ENCODE measurements at places on chromosomes 7 and 10.

GRCh38 chr10:103640436-103641181 lies 147.1 kb downstream of the NEURL1 start:
- DNase-seq: no peak

- no peak for DNase-seq
Measured at GRCh38 chr10:75048669-75049098, 62.8 kb upstream of the SAMD8 start.

DNA sequence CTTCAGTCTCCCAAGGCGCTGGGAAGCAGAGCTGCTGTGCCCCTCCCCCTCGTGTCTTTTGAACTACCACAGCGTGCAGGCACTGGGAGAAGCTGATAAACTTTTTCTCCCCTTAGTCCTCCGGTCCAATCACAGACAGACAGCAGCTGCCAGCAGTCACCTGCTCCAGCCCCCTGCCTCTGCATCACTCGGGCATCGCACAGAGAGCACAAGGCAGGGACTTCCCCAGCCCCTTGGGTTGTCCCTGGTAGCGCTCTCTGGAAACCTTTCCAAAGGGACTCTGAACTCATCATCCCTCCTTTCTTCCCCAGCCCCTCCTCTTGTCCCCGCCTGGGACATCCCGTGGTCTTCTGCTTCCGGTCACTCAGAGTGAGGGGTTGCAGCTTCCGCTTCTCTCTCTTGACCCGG lies 1.4 kb upstream of the NEUROG3 start:
- no peak for DNase-seq

DNA sequence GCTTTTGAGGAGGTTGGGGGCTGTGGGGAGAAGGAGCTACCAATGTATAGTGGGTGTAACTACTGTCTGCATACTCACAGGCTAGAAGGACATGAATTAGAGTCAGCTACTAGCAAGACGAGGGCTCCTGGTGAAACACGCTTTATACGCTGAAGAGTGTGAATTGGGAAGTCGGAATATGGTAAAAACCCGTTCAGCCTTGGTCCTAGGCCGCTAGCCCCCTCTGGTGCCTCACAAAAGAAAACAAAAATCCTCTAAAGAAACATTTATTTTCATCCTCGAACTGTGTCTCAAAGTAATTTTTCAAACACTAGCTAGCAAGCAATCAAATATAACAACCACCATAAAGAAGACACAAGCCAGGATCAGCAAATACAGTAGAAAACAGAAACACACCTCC lies 338.1 kb upstream of the SEMA3C start:
- no peak for DNase-seq

DNA sequence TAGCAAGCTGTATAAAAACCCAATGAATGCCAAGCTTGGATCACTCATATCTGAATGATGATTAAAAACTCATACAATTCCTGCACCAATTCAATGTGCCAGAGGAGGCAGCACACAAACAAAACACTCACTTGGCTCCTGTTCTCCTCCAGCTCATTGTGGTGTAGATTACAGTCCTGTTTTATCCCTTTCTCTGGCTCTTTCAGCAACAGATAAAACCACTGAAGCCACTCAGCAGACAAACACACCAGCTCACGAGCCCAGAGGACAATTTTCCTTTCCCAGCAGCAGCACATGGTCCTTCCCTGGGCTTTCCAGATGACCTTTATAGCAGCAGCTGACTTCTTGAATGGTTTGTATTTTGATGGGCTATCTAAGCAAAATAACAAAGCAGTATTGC lies 107.3 kb upstream of the STARD3NL start:
- DNase-seq: no peak

DNA sequence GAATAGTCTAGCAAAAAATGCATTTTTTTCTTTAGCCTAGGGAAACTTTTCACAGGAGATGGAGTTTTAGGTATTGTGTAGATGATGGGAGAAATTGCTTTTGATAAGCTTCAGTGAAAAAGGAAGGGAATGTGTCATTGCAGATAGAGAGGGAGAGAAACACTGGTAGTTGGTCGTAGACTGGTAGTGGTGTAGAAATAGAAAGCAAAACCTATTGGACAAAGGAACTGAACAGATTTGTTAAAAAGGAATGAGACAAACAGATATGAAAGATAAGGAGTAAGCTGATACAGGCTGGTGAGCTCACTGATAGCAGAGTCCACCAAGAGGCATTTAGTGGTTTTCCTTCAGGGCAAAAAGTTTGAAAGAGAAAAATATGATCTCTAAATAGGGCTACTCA lies 94.3 kb downstream of the ZEB1 start:
- DNase-seq: no peak

GRCh38 chr10:128820663-128821062 lies 646.4 kb upstream of the MGMT start:
- no peak for DNase-seq

- no peak for DNase-seq
Measured at GRCh38 chr10:46523119-46523961, 33.1 kb downstream of the GPRIN2 start.

- DNase-seq: no peak
Measured at GRCh38 chr7:154646126-154647013, 356.6 kb downstream of the PAXIP1 start.

DNA sequence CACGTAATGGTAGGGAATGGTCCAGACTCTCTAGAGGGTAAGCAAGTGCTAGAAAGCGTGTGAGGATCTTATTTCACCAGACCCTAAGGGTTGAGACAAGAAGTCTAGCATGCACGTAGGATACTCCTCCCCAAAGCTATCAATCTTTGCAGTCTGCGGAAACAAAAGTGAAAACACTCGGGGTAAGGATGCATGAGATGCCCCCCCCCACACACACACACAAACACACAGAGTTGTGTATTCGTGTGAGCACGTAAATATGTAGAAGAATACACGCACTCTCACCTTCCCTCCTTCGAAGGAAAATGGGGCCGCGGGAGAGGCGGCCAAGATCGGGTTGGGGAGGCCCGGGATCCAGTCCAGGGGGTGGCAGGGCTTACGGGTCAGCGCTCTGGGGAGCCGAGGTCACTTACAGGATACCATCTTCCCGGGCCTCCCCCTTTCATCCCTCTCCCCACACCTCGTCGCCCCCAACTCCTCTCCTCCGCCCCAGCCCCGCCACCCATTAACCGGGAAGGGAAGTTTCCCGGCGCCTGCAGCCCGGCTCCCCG lies 455 bp downstream of the CUL2 start:
- DNase-seq: no peak

- DNase-seq: no peak
Measured at GRCh38 chr7:141184532-141185190, 110.8 kb downstream of the TMEM178B start.

DNA sequence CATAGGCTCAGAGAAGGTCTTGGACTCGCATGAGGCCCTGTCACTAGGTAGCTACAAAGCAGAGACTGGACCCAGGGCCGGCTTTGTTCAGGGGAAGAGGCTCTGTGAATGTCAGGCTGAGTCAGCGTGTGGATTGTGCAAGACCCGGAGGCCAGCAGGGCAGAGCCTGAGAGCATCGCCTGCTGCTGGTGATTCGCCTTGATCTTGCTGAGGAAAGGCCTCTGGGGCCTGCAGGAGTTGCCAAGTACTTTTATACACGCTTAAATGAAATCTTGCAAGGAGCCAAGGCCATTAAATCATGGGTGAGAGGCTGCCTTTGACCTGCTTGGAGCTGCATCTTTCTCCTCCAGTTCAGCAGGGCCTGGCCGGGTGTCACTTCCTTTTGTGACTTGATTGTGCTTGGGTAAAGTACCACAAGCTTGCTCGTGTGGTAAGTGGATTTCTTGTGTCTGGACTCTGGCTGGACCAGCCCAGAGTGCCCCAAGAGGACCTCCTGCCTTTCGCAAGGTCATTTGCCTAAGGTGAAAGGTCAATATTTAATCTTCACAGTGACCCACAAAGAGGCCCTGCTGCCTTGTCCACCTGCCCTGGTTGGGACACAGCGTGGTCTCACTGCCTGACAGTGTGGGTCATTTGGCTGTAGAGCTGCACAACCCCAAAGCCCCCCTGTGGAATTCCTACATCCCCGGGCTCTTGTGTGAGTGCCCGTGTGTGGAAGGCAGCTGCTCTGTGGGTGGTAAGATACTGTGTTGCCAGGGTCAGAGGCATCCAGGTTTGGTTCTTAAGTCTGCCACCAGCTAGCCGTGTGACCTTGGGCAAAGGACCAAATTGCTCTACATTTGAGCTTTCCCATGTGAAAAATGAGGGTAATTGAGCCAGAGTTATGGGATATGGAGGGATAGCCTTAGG lies 38.6 kb upstream of the SH2D4B start:
- DNase-seq: no peak

DNA sequence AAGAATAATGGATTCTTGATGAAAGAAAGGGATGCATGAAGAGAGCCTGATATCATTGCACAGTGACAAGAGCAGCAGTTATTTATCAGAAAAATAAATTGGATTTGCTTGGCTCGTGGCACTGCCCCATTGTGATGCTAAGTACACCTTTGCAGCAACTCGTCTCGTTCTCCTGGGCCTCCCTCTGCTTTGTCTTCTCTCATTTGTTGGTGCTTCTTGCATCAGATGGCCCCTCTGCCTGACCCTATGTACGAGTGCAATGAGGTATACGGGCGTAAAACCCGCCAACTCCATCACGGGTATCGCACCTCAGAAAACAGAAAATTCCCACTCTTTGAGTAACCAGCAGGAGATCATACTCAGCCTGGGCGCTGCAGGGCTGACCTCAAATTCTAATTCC lies 107.2 kb upstream of the C10orf90 start:
- DNase-seq: no peak

DNA sequence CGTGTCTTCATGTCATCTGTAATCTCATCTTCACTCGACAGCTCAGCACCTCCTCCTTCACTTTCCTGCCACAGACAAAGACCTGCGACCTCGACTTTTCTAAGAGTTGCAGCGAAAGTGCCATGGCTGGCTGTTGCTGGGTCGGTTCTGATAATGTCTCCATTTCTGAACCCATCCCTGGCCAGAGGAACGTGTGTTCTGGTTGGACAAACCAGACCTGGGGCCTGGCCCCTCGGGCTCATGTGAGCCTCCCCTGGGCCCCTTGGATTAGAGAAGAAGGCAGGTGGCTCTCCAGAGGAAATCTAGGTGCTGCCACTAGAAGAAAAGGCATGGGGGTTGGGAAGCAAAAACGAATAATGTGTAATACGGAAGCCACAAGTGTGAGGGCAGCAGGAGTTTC lies 273.7 kb downstream of the GLRX3 start:
- no peak for DNase-seq

GRCh38 chr10:114920459-114920858 lies 17.5 kb upstream of the TRUB1 start:
- DNase-seq: no peak

DNA sequence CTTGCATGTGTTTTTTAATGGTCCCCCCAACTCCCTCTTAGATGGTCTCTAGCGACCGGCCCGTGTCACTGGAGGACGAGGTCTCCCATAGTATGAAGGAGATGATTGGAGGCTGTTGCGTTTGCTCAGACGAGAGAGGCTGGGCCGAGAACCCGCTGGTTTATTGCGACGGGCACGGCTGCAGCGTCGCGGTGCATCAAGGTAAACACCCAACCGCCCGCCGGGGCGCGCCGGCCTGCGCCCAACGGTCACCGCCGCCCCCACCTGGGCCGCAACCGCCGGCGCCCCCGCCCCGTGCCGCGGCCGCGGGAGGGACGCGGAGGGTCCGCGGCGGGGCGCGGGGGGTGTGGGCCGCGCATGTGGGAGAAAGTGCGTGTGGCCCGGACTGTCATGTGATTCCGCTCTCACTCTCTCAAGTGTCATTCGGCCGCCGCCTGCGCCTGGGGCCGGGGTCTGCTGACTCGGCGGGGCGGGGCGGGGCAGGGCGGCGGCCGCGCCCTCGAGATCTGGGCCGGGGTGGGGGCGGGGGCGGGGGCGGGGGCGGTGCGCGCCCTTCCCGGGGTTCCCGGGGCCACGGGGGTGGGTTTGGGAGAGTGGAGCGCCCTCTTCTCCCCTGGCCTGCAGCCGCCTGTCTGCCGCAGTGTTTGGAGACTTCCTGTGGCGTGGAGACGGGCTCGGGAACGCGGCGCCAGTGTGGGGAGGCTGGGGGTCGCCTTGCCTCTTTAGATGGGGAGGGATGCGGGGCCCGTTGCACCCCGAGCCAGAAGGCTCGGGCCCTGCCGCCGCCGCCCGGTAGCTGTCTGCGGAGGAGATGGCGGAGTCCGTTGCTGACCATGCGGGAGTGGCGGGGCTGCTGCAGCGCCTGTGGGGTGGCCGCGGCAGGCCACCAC lies 817 bp downstream of the MLLT10 start:
- DNase-seq: peak; percentile 35

GRCh38 chr7:123770378-123770777 lies 21.6 kb upstream of the WASL start:
- no peak for DNase-seq

DNA sequence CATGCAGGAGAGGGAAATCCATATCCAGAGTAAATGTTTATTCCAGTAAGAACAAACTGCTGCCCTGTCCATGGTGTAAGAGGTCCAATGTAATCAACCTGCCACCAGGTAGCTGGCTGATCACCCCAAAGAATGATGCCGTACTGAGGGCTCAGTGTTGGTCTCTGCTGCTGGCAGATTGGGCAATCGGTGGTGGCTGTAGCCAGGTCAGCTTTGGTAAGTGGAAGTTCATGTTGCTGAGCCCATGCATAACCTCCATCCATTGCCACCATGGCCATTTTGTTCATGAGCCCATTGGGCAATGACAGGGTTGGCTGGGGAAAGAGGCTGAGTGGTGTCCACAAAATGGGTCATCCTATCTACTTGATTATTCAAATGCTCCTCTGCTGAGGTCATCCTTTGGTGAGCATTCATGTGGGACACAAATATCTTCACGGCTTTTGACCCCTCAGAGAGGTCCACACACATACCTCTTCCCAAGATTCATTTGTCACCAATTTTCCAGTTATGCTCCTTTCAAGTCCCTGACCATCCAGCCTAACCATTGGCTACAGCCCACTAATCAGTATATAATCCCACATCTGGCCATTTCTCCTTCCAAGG lies 23.3 kb upstream of the PAPSS2 start:
- DNase-seq: no peak

GRCh38 chr7:5452937-5453540 lies 29.4 kb upstream of the TNRC18 start:
- DNase-seq: no peak

DNA sequence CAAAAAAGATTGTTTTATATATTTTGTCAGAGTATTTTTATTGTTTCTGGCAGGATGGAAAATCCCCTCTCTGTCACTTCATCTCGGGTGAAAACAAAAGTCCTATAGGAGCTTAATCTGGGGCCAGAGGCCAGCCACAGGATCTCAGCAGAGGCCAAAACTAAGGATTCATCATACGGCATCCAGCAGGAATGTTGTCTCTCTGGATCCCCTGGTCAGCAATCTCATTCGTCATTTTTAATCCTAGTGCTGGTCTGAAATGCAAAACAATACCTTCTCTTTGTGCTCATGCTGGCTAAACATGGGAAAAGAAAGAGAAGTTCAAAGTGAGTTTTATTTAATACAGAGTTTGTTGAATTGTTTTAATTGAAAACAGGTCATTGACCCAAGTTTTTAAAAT lies 482.5 kb upstream of the AUTS2 start:
- DNase-seq: no peak

- DNase-seq: no peak
Measured at GRCh38 chr7:80630608-80631405, 7.6 kb upstream of the CD36 start.

- DNase-seq: no peak
Measured at GRCh38 chr7:103025341-103025740, 49.3 kb downstream of the FBXL13 start.
